Activated CD4-positive, alpha-beta T cell treated with anti-CD3 and anti-CD28 coated beads, Interleukin-2, amount 50 U/mL, for 1 hour (primary cell): ENCODE measurements at places on chromosomes 2 and 18.

GRCh38 chr2:143229952-143230351 lies 100.7 kb downstream of the ARHGAP15 start:
- no peak for DNase-seq

DNA sequence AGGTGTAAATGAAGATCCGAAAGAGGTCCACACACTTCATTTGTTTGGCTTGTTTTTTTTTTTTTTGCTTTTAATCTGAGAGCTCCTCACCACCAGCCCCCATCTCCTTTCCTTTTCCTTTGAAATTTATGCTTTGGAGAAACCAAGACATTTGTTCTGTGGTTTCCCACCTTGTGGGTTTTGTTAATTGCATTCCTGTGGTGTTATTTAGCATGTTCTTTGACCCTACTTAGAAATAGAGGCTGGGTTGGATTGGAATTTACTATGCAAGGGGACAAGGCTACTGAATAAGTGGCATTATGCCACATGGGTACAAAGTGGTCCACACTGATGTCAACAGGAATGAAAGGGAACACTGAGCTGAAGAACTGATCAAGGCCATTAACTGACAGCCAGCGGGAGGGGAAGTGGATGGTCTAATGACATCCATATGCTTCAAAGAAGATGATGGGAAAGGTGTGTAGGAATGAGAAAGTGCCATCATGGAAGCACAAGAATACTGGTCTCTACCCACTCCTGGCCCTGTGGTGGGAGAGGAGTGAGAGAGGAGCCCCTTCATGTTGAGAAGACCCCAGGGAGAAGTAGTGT lies 8.9 kb downstream of the CCL20 start:
- no peak for DNase-seq

DNA sequence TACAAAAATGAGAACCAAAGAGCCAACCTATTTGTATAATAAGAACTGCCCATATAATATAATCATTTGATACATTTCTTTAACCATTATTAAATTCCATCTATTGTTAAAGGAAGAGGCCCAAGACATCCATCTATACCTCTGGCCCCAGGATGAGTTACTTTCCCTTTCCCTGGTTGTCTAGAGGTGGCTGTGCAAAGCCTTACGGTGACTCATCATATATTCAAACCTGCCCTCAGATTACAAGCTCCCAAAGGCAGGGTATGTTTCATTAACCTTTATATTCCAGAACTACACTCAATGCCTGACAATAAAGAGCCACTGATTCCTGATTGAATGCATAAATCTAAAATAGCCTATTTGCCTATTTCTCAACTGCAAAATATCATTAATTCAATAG lies 105.8 kb upstream of the PID1 start:
- no peak for DNase-seq

GRCh38 chr2:16288371-16289112 lies 348.2 kb downstream of the MYCN start:
- DNase-seq = no peak

- DNase-seq = no peak
These were observed 3.8 kb upstream of the ATP8B1 start for GRCh38 chr18:57806978-57807285.

- DNase-seq = peak; percentile 29
These were observed 163.8 kb downstream of the FAM210A start for GRCh38 chr18:13562494-13563029.

- DNase-seq = no peak
These were observed 397.9 kb downstream of the NYAP2 start for GRCh38 chr2:225797394-225797793.

GRCh38 chr2:184683911-184684310 lies 85.6 kb downstream of the ZNF804A start:
- no peak for DNase-seq

- DNase-seq = no peak
These were observed 74.1 kb downstream of the BOD1L2 start for GRCh38 chr18:57220930-57221483.

- no peak for DNase-seq
These were observed 270.7 kb downstream of the ALK start for GRCh38 chr2:29650631-29651097.

DNA sequence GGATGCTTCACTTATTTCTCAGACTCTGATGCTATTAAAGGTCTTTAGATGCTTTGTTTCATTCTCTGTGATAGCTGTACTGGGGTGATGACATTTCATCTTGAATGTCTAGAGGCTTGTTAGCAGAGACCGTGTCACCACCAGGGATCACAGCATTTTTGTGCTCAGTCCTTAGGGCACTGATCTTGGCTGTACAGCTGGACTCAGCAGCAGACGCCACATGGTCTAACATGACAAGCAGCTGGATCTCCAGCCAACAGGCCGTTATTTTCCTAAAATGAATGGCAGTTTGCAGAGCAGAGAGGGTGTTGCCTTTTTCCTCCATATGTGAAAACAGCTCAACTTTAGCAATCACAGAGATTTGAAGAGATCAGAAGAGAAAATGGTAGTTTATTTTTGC lies 491.8 kb downstream of the CDH2 start:
- DNase-seq = no peak
